ENCODE measurements at places on chromosomes 2 and 18.

DNA sequence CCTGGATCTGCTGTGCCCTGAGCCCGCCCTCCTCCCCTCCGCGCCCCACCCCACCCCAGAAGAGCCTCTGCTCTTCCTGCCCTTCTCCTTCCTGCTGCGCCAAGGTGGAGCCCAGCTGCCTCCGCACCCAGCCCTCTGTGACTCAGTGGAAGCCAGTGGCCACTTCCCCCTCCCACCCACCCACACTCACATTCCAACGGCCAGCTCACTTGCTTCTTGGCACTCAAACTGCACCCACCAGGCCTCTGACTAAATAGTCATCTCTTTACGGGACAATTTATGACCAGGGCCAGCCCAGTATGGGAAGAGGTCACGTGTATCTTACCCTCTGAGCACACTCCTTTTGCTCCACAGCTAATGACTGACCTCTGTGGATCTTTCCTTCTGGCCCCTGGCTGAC lies 150.4 kb upstream of the SLC1A4 start:
- no peak for DNase-seq

- no peak for DNase-seq
These were observed 211.9 kb upstream of the SMIM21 start for GRCh38 chr18:75639472-75639831.

- no peak for DNase-seq
These were observed 18.0 kb downstream of the ZC3H15 start for GRCh38 chr2:186503827-186504606.

DNA sequence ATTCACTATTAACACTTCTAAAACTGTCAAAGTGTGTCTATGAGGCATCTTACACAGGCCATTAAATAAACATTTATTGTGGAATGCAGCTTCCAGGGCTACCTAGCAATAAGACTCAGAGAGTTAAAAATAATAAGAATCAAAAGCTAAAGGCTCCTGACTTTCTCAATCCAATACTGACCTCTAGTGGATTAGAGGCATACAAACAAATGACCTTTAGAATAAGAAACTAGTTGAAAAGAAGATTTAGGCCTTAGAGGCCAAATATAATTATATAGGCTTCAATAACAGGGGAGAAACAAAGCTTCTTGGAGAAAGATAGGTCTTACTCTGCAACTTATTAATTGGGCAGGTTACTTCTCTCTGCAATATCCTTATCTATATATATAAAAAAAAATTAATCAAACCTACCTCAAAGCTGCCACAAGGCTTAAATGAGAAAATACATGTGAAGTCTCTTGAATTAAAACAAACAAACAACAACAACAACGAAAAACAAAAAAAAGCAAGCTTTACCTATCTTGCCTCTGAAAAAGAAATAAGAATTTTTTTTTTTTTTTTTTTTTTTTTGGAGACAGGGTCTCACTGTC lies 246.1 kb downstream of the EXOC6B start:
- peak; percentile 33 for DNase-seq

- DNase-seq, result no peak
These were observed 144.5 kb downstream of the ACKR3 start for GRCh38 chr2:236714080-236714479.

- no peak for DNase-seq
These were observed 768.1 kb downstream of the TMEM182 start for GRCh38 chr2:103529798-103530502.
